ENCODE measurements at places on chromosomes 12 and 14.
A peak's percentile ranks its signal among the peaks of the same experiment; 100 is the strongest.

- peak; percentile 7 for DNase-seq
These were observed 114.6 kb upstream of the SINHCAF start for GRCh38 chr12:31440586-31440985.

GRCh38 chr14:74491956-74492775, 939 bp downstream of the NPC2 start:
- DNase-seq = peak; percentile 38

GRCh38 chr14:90455100-90455571, 58.3 kb downstream of the CALM1 start:
- DNase-seq = no peak

GRCh38 chr14:35897616-35898111, 71.5 kb downstream of the BRMS1L start:
- no peak for DNase-seq

DNA sequence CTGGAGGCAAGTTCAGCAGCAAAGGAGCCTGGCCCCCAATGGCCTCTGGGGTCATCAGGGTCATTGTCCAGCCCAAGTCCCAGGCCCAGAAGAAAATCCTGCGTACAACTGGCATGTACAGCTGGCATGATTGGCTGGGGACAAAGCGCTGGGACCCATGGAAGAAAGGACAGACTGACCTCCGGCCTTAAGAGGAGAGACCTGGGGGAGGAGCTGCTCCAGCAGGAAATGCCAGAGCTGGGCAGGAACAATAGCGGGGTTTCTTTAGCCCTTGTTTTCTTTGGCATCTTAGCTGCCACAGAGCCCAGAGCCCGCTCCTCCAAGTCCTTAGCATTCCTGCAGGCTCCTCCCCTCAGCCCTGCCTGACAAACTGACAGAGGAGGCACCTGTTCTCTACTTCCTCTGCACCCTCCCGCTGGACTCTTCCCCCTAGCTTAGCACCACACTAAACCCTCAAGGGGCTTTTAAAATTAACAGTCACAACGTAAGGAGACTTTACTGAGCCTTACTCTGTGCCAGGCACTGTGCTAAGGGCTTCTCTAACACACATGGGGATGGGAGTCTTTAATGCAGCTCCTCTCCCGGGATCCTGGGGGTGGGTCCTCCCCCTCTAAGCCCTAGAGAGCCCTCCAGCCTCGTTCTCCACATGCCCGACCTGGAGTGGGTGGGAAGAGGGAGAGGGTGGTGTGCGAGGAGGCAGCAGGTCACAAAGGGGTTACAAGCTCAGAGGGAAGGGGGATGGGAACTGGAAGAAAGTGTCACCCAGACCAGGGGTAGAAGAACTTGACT, 1.8 kb upstream of the AQP5 start:
- no peak for DNase-seq

- DNase-seq = no peak
These were observed 14.7 kb downstream of the SLC48A1 start for GRCh38 chr12:47787596-47788319.

- no peak for DNase-seq
These were observed 259.5 kb downstream of the MSRB3 start for GRCh38 chr12:65537978-65538377.

- no peak for DNase-seq
These were observed 339.1 kb downstream of the TMEM132D start for GRCh38 chr12:129564768-129565167.

DNA sequence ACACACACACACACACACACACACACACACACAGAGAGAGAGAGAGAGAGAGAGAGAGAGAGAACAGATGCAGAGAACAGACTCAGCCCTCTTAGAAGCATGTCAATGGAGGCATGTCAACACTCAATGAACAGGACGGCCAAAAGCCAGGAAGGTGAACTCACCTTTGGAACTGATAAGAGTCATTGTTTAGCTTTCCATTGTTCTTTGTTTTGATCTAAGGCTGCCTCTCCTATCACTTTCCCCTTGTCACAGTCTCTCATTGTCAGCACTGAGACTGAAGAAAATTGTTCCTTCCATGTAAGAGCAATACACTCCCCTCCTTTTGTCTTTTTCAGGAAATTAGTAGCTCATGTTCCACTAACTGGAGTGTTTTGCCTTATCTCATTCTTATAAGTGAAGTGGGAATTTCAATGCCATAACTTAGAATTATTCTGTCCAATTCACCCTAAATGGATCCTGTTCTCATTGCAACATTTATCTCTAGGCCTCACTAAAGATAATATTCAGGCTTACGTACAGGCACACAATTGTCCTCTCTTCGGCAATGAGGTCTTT, 218.0 kb downstream of the DUSP6 start:
- no peak for DNase-seq

- DNase-seq = no peak
These were observed 881 bp upstream of the PUS1 start for GRCh38 chr12:131928080-131928710.

DNA sequence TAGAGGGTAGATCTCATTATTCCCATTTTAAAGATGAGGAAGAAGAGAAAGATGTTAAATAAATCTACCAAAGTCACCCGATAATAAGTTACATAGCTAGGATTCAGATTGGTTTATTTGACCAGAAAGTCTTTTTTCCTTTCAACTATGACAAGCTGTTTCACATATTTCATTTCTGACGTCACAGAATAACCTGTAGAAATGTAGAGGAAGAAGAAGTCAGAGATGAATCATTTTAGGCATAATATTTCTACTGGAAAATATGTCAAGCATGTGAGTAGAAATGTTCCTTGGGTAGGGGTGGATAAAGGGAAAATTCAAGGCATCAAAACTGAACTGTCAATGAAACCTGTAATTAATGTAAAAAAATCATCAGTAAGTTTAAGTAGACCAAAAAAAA, 107.0 kb downstream of the MGST1 start:
- no peak for DNase-seq

Measured in GM12864 (cell line).